ENCODE measurements at places on chromosomes 4 and X.

DNA sequence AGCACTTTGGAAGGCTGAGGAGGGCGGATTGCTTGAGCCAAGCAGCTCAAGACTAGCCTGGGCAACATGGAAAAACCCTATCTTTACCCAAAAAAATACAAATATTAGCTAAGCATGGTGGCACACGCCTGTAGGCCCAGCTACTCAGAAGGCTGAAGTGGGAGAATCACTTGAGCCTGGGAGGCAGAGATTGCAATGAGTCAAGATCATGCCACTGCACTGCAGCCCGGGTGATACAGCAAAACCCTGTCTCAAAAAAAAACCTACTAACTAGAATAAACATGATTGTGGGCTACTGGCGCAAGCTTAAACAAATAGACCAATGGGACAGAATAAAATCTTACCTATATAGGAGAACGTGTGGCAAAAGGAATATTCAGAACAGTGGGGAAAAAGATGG is 7.3 kb downstream of the CDKL2 start:
- no peak for DNase-seq

DNA sequence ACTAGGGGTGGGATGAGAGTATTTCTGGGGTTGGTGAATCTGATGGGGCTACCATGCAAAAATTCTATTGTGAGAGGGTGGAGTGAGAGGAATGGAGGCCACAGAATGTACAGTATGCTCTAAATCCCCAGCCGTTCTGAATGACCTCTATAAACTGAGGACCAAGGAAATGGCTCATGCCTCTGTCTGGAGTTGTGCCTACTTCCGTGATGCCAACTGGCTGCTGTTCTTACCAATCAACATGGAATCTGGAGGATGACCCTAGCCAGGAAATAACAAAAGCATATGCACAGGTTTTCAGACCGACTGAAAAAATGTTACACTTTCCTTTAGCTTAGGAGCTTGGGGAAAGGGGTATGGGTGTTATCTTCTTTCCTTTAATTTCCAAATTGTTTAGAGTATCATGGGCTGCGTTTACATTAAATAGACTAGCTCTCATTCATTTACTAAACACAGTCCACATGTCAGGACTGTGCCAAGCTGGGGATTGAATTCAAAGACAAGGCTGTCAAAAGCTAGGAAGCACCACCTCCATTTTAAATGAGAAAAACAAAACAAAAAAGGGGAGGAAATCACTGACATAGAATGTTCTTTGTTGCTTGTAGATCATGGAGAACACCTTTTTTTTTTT is 20.2 kb upstream of the CCKAR start:
- DNase-seq = no peak

GRCh38 chr4:188161167-188161566 is 21.9 kb downstream of the TRIML1 start:
- DNase-seq = no peak

DNA sequence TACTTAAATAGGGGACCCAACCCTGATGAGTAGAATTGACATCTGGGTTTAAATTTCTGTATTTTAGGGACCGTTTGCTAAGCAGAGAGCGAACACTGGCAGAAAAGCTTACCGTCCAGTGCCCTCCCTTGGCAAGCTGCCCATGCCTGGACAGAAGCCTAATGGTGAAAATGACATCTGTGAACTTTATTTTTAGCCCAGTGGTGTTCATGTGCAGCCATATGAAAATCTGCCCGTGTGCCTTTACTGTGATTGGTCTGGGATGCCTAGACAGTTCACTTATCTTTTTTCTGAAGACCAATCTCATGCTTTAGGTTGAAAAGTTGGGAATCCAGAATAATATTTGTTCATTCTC is 1.1 kb downstream of the STBD1 start:
- DNase-seq = peak; percentile 48

DNA sequence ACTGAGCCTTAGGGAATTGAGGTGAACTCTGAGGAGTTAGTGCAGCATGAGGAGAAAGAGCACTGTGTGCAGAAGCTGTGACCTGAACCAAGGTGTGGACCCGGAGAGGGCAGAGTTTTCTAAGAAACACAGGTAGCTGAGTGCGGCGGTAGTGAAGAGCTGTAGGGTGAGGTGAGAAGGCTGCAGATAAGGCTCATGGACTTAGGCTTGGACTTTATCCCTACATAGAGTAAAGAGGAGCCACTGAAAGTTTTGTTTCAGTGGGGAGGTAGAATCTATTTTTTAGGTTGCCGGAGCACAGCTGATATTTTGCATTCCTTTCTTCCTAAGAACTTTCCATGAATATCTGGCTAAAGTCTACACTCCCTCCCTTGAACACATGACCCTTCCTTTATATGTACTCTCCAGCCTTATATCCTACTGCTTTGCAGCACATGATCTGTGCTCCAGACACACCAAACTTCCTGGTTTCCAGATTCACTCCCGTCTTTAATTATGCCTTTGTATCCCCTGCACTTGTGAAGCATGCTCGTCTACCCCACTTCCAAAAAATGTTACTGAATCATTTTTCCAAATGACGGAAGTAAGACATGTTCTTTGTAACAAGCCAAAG is 10.6 kb upstream of the PGRMC2 start:
- no peak for DNase-seq

DNA sequence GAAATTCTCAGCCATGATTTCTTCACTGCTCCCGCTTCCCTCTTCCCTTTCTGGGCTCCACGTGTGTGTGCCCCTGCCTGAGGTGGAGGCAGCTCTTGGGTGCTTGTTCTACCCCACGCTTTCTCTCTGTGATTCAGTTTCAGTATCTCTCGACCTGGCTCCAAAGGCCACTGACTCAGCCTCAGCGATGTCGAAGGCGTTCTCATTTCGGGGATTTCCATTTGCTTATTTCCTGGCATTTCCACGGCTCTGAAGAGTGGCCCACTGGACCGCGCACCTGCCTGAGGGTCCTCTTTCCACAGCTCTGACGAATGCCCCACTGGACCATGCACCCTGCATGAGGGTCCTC is 52.4 kb downstream of the GAK start:
- DNase-seq = no peak

GRCh38 chr4:1402021-1402515 is 4.2 kb downstream of the NKX1-1 start:
- no peak for DNase-seq

DNA sequence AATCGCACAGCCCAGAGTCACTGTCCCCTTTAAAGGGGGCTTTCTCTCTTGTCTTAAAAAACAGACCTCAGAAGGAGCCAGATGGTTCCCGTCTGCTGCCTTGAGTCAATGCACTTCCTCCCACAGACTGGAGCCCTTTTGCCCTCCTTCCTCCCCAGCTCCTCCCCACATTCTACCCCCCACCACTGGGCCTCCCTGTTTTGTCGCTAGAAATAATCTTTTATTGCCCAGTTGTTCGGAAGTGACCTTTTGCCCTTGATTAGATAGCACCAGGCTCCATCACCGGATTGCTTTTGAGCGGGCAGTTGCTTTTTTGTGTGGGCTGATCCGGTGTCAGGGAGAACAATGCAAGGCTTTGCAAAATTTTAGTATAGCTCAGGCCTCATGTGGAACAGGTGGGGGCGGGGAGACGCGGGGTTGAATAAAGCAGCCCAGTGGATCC is 47.7 kb downstream of the SPRY1 start:
- DNase-seq = peak; percentile 52

DNA sequence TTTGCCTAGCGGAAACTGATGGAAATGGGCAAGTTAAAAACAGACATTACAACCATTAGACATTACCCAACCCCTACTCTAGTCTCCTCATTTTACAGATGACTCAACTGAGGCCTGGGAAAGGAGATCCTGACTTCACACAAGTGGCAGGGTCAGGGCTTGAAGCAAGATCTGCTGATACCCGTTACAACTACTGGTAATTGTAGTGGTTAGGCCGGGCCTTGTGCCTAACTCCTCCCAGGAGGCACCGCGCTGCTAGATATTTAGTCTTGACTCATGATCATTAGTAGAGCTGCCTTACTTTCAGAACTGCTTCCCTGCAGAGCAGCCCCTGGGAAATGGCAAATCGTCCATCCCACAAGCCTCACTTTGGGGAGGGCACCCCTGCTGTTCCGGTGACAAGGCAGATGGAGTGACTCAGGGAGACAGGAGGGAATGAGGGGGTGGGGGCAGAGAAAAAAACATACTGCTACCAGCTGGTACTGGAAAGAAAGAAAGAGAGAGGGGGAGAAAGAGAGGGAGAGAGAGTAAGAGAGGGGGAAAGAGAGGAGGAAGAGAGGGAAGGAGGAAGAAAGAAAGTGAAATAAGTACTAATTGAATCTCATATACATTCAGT is 12.2 kb downstream of the ARHGEF6 start:
- peak; percentile 33 for DNase-seq

GRCh38 chrX:110180928-110181310 is 137.0 kb downstream of the AMMECR1 start:
- no peak for DNase-seq

DNA sequence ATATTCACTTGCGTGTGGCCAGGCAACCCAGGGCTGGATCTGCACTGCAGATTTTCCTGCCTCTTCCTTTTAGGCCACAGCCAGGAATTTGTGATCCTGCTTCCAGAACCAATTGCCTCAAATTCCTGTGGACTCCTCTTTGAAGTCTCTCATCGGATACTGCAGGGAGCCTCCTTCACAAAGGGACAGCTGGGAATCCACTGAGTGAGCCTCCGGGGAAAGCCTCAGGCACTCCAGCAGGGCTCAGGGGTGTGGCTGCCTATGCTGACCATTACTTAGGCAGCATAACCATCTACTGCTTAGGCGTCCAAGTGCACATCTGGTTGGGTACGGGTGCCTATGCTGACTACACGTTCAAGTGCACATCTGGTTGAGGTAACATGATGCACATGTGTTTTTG is 321.5 kb downstream of the NLGN4X start:
- no peak for DNase-seq

DNA sequence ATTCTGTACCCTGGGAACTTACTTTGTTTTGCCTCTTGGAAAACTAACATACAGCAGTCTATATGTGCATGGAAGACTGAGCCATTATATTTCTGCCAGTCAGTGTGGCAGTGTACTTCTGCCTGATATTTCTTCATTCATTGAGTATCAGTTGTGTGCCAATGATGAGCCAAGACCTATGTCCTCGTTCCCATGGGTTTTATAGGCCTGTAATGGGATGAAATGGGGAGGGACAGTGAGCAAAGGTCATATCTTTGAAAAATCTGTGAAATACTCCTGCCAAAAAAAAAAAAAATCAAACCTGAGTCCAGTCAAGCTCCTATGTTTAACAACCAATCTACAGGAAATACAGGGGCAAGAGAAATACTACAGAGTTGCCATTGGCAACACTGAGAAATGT is 9.1 kb downstream of the NSD2 start:
- peak; percentile 54 for DNase-seq

- DNase-seq = no peak
Observed at GRCh38 chrX:11040405-11040804, 70.7 kb upstream of the HCCS start.

- DNase-seq = no peak
Observed at GRCh38 chr4:78766650-78767049, 9.5 kb upstream of the BMP2K start.

DNA sequence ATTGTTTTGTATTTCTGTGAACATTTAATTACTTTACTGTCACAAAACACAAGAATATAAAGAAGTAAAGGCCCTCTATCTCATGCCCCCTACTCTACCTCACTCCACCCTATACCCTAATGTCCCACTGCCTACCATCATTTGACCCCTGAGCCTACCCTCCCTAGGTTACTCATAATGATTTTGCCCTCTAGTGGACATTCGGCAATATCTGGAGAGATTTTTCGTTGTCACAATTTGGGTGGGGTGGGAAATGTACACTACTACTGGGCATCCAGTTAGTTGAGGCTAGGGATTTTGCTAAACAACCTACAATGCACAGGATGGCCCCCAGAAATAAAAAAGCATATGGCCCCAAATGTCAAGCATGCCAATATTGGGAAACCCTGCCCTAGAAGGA is 10.2 kb downstream of the TEX13A start:
- no peak for DNase-seq

DNA sequence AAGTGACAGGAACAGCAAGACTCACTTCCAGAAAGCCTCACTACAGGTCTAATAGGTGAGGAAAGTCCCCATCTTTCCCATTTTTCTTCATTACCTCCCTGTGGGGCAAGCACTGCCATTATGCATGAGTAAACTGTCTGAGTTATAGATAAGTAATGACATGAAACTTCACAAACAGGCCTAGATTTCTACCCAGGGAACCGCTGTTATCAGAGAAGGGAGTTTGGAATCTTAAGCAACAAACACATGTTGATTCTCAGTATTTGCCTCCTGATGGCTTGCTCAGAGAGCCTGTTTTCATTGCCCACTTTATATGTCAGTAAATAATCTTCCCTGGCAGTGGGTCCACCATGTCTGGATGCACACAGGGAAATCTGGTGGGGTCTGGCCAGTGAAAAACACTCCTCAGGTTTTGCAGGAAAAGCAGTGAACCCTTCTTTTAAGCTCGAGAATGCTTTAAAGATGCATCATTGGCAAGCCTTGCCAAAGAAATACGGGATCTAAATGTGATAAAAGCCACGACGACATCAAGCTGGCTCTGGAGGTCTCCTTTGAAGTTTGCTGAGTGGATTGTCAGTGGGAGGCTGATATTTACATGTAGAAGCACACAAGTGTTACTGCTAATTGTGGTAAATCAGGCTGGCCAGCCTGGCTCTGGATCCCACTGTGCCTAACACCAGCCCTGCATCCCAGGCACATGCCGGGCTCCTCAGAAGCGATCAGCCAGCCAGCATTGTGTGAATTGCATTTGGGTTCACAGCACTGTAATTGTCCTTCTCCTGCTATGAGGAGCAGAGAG is 25.2 kb downstream of the PDGFRA start:
- DNase-seq = no peak

DNA sequence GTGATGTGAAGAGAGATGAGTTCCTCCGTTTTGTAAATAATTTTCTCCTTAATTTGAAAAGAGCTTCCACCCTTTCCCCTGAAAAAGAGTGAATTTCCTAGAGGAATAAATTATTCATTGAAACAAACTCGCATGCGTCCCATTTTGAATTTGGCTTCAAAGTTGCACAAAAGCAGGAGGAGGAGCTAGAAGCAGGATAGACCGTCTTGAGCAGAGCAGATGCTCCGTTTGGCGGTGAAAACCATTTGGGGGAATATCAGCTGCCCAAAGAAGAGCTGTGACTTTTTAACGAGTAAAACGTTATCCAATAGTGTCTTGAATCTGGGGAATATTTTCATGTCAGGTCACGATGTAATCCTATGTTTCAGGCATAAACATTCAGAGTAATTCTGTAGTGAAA is 42.0 kb downstream of the FAM149A start:
- DNase-seq = no peak

GRCh38 chrX:151780621-151781020 is 46.1 kb downstream of the CNGA2 start:
- no peak for DNase-seq

- DNase-seq = no peak
Observed at GRCh38 chrX:17669891-17670290, 67.4 kb upstream of the SCML1 start.

GRCh38 chr4:6880691-6881090 is 28.9 kb upstream of the TBC1D14 start:
- DNase-seq = no peak

All from mucosa of descending colon (tissue), 3 donors.